Activated T-cell treated with anti-CD3 and anti-CD28 coated beads for 48 hours (primary cell): ENCODE measurements at places on chromosomes 6 and 20.

- DNase-seq: no peak
Observed at GRCh38 chr20:61173267-61173666, 78.8 kb upstream of the CDH4 start.

GRCh38 chr20:5973172-5973571, 22.7 kb downstream of the MCM8 start:
- DNase-seq: no peak

DNA sequence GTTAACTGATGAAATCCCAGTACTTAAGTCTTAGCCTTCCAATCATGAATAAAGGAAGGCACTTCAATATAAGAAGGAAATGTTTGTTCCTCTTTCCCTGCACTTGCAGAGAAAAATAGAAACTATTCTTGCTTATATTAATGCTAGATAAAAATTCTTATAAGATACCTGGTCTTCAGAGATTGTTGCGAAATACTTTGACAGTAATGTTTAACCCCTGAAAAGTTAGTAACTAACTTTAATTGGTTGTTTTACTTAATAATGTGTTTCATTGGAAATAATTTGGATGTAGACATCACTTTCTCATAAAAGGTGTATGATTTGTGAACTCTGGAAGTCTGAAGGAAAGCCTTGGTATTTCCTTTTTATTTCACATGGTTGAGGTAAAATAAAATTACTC, 294.2 kb upstream of the SYNCRIP start:
- no peak for DNase-seq

DNA sequence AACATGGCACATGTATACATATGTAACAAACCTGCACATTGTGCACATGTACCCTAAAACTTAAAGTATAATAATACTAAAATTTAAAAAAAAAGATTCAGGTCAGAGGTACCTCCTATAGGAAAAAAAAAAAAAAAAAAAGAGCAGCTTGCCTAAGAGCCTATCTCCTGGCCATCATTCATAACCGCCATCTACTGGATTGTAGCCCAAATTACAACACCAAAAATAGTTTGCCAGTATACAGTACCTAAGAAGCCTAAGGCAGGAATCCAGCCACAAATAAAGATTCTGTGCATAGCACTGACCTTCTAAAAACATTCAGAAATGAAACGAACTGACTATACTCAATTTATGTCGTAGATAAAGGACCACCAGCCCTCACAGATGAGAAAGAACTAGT, 438.4 kb upstream of the ADGRB3 start:
- DNase-seq: no peak
